D341Med (cell line): ENCODE measurements at places on chromosomes 2 and 18.
A peak's percentile ranks its signal among the peaks of the same experiment; 100 is the strongest.

DNA sequence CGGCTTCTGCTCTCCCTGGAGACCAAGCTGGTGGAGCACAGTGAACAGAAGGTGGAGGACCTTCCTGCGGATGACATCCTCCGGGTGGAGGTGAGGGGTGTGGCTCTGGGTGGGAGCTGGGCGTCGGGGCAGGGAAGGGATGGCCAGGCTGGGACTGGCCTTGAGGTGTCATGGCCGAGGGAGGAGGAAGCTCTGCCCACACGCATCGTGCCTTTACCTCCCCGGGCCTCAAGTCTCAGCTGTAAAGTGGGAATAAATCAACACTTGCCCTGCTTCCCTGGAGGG is 98.2 kb downstream of the DYSF start:
- no peak for DNase-seq

- DNase-seq, result no peak
Measured at GRCh38 chr2:202072737-202073401, at the start of gene KIAA2012. Gene KIAA2012, plus strand, starts transcription at chr2:202073255. Its CDS starts 373 bp downstream, at chr2:202073628.

DNA sequence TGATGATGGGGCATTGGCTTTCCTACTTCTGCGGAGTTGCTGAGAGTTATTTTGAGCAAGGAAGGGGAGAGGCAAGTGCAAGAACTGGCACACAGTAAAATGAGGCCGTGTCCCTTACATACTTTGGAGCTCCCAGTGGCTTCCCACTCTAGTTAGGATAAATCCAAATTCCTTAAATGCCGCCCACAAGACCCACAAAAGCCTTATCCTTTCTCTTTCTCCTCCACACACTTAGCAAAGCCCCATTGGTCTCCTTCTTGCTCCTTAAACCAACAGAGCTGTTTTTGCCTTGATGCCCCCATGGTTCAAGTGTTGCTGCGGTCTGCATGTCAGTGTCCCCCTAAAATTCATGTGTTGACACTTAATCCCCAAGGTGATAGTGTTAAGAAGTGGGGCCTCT is 24.3 kb downstream of the TMEM247 start:
- DNase-seq, result no peak

GRCh38 chr2:129502781-129503180 is 476.7 kb upstream of the RAB6C start:
- DNase-seq, result no peak

- DNase-seq, result no peak
Measured at GRCh38 chr18:9086015-9086414, 16.5 kb upstream of the NDUFV2 start.

DNA sequence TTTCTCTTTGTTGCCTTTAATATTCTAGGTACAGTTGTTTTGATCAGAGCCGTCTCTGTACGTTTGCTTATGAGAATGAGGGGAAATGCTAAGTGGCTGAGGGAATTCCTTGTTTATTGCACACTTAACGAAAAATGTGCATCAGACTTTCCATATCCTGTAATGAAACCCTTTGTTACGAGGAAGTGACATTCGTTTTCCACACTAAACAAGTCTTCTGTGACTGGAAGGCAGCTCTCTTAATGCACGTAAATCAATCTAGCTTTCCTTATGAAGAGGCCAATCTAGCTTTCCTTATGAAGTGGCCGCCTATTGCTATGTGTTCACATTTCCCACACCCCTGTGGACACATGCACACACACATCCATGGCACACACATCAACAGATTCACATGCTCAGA is 186.2 kb downstream of the SNTG2 start:
- DNase-seq, result no peak

DNA sequence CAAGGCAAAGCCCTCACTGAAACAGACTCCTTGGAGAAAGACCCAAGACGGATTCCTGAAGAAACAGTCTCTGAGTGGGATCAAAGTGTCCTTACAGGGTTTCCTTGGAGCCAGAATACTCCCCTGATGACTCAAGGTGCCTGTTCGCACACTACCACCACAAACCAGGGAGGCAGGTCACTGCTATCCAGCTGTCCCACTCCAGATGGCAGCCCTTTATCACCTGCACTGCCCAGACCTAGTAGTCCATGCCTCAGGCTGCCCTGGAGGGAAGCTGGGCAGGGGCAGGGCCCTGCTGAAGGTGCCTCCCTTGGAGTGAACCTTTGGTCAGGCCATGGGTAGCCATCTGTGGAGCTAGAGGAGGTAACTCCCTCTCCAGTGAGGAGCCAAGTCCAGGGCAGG is 34.1 kb downstream of the TRABD2A start:
- DNase-seq, result no peak

- no peak for DNase-seq
Measured at GRCh38 chr2:86330001-86330400, 7.4 kb downstream of the REEP1 start.

DNA sequence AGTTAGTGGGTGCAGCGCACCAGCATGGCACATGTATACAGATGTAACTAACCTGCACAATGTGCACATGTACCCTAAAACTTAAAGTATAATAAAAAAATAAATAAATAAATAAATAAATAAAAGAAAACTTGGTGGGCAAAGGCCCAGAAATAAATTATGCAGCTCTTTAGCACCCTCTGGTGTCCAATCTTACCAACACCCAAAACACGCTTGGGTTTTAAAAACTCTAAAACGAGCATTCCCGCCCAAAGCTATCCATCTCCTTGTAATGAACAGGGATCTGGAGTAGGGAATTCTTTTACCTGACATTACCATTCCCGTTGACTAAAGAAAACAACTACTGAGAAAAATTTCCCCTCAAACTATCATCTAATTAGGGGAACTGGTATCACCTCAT is 2005.9 kb upstream of the CELF4 start:
- peak; percentile 61 for DNase-seq

DNA sequence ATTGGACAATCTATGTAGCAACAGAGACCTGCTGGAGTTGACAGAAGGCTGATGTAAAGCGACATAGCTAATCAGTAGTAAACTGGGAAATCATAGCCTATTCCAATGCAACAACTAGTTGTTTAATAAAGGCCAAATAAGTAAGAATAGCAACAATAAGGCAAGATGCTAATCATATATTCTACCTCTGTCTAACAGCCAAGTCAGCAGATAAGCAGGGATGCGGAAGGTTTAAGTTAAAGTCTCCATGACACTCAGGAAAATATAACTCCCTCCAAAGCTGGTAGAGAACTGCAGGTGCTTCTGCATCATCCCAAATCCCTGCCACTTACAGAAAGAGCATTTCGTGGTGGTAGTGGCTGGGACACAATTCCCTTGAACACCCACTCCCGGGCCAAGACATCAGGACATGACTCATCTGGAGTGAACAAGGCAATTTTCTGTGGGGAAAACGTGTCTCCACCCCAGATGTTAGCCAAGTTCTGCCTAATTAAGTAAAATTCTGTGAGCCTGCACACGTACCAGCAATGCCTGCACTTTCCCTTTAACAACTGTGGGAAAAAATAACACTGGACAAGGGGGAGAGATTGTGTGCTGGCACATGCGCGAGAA is 413.6 kb upstream of the ID2 start:
- no peak for DNase-seq

GRCh38 chr2:235860871-235861270 is 307.3 kb downstream of the GBX2 start:
- no peak for DNase-seq

DNA sequence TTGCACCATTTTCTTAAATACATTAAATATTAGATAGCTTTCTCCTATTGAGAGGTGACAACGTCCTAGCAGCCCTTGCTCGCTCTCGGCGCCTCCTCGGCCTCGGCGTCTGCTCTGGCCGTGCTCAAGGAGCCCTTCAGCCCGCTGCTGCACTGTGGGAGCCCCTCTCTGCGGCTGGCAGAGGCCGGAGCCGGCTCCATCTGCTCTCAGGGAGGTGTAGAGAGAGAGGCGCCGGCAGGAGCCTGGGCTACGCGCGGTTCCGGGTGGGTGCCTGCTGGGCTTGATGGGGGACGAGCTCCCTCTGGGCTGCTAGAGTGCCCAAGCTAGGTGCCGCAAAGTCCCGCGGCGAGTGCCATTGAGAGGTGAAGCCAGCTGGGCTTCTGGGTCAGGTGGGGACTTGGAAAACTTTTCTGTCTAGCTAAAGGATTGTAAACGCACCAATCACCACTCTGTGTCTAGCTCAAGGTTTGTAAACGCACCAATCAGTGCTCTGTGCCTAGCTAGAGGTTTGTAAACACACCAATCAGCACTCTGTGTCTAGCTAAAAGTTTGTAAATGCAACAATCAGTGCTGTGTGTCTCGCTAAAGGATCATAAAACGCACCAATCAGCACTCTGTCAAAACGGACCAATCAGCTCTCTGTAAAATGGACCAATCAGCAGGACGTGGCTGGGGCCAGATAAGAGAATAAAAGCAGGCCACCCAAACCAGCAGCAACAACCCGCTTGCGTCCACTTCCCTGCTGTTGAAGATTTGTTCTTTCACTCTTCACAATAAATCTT is 3.1 kb downstream of the RPRD1A start:
- no peak for DNase-seq

DNA sequence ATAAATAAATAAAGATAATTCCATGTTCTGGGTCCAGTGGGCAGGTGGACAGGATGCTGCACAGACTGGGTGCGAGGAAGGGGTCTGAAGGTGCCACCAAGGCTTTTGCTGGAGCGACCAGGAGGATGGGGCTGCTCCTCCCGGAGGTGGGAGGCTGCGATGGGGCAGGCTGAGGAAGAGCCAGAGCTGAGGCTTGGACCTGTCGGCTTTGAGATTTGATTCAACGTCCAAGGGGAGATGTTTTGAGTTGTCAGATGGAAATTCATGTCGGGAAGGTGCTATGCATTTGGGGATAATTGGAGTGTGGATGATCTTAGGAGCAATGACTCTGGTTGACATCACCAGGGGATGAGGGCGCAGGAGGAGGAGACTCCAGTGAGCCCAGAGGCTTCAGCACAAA is 11.7 kb downstream of the ALLC start:
- no peak for DNase-seq

- DNase-seq, result peak; percentile 31
Measured at GRCh38 chr2:177147093-177147694, 65.4 kb upstream of the HNRNPA3 start.

DNA sequence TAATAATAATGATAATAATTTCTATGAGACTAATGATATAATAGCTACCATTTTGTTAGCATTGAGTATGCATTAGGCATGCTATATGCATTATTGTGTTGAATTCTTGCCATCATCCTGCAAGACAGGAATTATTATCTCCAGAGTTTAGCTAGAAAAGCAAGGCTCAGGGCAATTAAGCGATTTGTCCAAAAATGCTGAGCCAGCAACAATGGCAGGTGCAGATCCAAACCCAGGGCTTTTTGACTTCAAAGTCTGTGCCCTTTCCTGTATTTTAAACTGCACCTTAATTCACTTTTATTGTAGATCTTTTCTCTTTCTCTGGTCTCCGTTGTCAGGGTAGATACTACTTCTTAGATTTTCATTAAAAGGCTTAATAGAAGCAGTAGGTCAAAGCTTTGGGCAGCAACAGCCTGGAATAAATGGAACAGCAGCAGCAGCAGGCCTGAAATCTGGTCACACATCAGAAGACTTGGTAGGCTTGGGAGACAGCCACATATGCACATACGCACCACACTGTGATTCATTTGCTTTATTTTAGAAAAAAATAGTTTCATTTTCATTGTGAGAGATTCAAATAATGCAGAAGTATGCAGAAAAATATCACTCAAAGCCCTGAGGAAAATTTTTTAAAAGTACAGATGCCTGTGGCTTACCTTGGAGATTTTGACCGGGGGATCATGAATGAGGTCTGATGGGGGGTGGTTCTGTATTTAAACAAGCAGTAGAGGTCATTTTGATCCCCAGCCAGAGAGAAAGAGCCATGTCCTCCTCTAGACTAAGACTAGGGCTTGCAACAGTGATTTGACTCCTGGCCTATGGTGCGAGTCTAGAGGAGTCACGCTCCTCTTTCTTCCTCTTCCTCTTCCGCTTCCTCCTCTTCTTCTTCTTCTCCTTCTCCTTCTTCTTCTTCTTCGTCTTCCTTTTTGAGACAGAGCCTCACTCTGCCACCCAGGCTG is 455.7 kb downstream of the TSN start:
- no peak for DNase-seq

GRCh38 chr18:63470751-63471150 is 6.0 kb upstream of the SERPINB5 start:
- no peak for DNase-seq

DNA sequence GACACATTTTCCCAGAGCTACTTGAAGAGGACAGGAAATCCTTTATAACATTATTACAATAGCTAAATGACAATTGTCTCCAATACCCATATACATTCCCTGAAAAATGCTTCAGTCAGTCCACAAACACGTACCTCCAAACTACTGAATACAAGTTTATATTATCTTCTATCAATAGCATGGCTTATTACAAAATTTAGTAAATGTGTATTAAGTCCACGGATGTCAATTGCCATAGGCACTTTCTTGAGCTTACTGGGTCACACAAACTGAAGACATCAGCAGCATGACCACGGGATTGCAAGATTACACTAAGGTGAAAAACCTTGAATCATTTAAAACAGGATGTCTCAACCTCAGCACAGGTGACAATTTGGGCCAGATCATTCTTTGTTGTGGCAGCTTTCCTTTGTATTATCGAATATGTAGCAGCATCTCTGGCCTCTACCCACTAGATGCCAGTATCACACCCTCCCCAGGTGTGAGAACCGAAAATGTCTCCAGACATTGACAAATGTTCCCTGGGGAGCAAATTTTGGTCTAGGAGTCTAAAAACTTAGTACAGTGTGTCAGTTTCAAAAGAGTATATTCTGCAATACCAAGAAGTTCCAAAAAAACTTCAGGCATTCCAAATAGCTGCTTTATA is 1.4 kb downstream of the MBD2 start:
- DNase-seq, result no peak

- no peak for DNase-seq
Measured at GRCh38 chr2:23065936-23066335, 319.0 kb upstream of the KLHL29 start.

- DNase-seq, result no peak
Measured at GRCh38 chr2:126658905-126659561, 3.1 kb downstream of the GYPC start.

DNA sequence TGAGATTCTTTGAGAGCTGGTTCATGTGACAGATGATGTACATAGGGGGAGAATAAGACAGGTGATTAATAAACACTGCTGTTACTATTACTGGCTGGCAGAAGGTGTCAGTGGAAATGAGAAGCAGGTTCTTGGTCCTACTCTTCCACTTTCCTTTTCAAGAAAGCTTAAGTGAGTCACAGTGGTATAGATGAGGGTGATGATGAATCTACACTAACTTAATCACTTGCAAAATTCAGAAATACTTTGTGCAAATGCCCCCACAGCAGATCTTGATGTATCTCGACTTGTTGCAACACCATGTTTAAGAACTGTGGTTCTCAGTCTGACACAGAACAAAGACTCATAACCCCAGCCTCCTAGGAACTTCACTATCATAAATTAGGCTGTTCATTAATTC is 35.9 kb upstream of the MGAT5 start:
- DNase-seq, result no peak
